ENCODE measurements at places on chromosomes 1 and 21.

GRCh38 chr1:156498432-156499193, 2.0 kb downstream of the MEF2D start:
- no peak for DNase-seq

GRCh38 chr1:154328318-154329151, 3.2 kb downstream of the ATP8B2 start:
- peak; percentile 84 for DNase-seq

- no peak for DNase-seq
Observed at GRCh38 chr1:231720652-231721325, 94.2 kb downstream of the DISC1 start.

DNA sequence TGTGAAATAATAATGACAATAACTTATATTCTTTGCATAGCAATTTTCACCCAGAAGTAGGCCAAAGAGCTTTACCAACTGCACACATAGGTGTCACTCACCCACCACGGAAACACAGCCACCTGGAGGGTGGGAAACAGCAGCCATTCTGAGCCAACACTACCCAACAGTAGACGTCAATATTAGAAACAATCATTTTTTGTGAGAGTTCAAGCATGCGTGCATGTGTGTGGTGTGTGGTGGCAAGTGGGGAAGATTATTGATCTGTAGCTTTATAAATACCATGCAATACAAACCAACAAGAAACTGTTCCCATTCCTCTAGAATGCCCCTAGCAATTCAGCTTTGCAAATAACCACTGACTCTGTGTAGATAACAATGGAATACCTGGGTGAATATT, 19.1 kb downstream of the PROX1 start:
- no peak for DNase-seq

- no peak for DNase-seq
Observed at GRCh38 chr1:77468257-77468948, 186.6 kb downstream of the AK5 start.
